ENCODE measurements at places on chromosomes 13 and 19. TPM values are rescaled to one million over a fixed set of nuclear protein-coding genes. Genes with fewer than 3 reads are reported as not detected.

SGCG gene
- 0.74 TPM for total RNA-seq

MAG gene
- 0.49 TPM for total RNA-seq

FPR1 gene
- total RNA-seq = 1.2 TPM

LGI4 gene
- 5.2 TPM for total RNA-seq

BCAM gene
- 7.9 TPM for total RNA-seq

FGF21 gene
- not detected for total RNA-seq
